ENCODE measurements at places on chromosomes 4 and X.

DNA sequence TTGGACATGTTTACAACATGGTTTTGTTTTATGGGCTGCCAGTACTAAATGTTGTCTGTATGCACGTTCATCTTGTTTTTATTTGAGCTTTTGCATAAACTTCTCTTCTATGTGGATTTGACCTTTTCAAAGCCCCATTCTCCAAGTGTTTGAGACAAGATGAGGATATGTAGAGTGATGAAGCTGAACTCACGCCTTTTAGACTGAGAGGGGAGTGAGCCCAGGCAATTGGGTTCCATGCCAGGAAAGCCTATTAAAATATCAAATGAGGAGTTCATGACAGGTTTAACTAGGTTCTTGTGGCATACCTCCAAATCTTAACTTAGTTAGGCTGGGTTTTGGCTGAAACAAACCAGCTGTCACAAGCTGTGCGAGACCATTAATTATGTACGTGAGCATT lies 170.4 kb upstream of the LDB2 start:
- DNase-seq, result no peak

DNA sequence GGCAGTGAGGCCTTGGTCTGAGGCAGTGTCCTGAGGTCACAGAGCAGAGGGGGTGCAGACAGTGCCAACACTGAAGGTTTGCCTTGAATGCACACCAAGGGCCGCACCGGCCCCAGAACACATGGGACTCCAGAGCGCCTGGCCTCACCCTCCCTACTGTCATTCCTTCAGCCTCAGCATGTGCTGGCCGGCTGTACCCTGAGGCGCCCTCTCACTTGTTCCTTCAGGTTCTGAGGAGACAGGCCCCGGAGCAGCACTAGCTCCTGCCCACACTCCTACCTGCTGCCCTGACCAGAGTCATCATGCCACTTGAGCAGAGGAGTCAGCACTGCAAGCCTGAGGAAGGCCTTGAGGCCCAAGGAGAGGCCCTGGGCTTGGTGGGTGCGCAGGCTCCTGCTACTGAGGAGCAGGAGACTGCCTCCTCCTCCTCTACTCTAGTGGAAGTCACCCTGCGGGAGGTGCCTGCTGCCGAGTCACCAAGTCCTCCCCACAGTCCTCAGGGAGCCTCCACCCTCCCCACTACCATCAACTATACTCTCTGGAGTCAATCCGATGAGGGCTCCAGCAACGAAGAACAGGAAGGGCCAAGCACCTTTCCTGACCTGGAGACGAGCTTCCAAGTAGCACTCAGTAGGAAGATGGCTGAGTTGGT lies 2.4 kb downstream of the MAGEA12 start:
- DNase-seq, result no peak

DNA sequence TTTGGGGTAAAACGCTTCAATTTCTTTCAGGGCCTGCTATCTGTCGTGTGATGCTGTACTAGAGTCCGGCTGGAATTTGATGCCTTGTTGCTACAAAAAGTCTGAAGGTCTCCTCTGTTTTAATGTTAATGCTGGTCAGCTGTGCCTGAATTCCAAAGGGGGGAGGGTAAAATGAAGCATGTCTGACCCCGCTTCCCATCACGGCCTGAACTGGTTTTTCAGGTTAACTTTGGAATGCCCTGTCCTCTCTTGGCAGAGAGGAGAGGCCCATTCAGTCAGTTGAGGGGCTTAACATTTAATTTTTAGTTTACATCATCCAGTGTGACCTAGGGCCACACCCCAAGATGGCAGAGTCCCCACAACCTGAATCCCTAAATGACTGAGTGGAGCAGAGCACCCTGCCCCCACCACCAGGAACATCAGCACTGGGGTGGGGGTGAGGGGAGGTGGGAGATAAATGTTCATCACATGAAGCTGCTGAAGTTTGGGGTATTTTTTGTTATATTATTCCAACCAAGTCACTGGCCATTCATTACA lies 47.9 kb upstream of the GPR78 start:
- DNase-seq, result no peak

DNA sequence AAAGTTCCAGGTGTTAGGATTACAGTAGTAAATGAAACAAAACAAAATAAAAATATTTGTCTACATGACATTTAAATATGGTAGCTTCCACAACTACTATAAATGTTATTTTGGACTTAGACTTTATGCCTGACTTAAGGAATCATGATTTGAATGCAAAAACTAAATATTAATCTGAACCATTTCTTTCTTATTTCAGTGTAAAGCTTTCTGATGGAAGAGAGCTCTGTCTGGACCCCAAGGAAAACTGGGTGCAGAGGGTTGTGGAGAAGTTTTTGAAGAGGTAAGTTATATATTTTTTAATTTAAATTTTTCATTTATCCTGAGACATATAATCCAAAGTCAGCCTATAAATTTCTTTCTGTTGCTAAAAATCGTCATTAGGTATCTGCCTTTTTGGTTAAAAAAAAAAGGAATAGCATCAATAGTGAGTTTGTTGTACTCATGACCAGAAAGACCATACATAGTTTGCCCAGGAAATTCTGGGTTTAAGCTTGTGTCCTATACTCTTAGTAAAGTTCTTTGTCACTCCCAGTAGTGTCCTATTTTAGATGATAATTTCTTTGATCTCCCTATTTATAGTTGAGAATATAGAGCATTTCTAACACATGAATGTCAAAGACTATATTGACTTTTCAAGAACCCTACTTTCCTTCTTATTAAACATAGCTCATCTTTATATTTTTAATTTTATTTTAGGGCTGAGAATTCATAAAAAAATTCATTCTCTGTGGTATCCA lies 1.6 kb downstream of the CXCL8 start:
- DNase-seq, result no peak

DNA sequence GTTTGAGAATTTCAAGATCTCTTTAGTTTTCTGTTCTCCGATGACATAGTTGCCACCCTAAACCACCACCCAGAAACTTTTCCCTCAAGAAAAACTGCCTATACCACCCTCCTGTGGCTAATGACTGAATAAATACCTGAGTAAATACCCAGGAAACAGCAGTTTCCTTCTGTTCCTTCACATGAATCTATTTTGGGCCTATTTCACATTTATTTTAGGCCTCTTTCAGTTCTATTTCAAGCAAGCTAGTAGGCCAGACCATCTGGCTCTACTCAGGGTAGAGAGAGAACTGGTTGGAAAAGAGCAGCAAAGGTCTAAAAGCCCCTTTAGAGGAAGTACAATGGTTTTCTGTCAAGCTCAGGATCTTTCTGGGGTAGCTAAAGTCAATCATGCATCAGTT lies 23.4 kb downstream of the ARHGEF9 start:
- DNase-seq, result no peak

DNA sequence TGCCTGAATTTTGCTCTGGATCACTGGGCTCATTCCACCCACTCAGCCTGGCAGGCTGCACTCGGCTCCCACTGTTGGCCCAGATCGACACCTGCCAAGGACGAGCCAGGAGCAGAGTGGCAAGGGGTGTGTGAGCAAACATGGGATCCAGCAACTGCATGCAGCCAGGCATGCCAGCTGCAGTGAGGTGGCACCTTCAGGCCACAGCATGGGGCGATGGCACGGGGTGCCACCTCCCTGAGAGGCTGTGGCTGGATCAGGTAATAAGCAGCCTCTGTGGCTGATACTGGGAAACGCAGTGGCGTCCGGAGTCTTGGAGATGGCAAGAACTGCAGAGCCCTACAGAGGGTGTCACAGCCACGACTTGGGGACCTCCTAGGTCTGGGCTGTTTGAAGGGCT lies 244.5 kb upstream of the FSTL5 start:
- DNase-seq, result no peak

DNA sequence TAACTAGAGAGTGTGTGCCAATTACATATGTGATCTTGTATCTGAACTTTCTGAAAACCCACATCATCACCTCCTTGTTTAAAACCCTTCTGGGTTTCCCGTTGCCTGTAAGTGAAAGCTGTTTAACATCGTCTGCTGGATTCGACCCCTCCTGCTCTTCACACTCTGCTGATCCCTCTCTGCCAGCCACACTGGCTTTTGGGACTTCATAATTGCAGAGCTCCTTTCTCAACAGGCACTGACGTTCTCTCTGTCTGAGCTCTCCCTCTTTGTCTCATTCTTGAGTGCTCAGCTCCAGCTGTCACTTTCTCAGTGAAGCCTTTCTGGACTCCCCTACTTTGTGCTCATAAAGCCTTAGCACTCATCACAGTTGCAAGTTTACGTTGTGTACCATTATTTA lies 153.9 kb downstream of the CEP135 start:
- DNase-seq, result no peak

DNA sequence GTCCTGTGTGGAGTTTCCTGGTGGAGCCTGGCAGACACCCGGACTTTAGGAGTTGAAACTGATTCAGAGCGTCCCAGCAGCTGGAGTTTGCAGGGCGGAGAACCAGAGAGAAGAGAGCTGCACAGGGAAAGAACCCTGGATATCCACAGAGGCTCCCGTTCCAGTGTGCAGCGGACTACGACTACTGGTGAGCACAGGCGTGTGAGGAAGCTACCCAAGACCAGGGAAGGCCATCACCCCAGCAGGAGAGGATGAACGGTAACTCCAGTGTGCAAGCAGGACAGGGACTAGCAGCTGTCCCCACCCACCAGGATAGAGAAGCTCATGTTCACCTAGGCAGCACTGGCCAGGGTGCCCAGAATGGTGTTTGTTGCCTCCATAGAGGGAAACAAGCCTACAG lies 2.3 kb downstream of the LAGE3 start:
- DNase-seq, result no peak

DNA sequence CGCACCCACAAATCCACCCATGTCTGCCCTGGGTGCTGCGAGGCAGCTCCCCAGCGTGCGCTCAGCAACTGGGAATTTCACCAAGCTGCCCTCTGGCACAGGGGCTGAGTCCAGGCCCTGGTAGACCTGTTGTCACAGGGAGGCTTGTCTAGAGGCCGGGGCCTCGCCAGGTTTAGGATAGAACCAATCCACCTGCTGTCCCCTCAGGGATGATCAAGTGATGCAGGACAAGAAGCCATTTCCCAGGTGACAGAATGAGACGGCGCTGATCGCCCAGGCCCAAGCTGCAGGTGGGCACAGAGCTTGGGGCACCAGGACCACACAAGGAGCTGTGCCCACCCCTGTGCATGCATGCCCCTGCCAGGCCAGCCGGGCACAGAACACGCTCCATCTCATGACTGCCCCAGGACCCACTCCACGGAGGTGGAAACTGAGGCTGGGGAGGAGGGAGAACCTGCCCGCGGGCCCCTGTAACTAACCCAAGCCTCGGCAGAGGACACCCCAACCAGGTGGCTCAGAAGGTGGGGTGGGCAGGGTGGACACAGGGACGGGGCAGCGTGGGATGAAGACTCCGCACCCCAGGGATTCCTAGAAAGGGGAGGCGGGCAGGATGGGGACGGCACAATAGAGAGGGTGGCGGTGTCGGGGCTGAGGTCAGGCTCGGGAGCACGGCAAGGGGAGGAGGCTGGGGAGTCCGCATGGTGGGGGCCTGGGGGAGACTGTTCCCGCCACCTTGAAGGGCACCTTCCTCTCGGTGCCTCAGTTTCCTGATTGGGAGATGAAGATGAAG lies 78.0 kb downstream of the ZFYVE28 start:
- no peak for DNase-seq

DNA sequence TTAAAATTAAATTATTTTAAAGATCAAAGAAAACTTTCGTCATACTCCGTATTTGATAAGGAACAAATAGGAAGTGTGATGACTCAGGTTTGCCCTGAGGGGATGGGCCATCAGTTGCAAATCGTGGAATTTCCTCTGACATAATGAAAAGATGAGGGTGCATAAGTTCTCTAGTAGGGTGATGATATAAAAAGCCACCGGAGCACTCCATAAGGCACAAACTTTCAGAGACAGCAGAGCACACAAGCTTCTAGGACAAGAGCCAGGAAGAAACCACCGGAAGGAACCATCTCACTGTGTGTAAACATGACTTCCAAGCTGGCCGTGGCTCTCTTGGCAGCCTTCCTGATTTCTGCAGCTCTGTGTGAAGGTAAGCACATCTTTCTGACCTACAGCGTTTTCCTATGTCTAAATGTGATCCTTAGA lies at the start of gene CXCL8:
CXCL8 (plus strand) TSS at position 217 of the 426 bp plus-strand sequence; CDS start at position 307, 90 bp downstream.
- DNase-seq, result no peak

- no peak for DNase-seq
Measured at GRCh38 chr4:8221476-8221875, 22.4 kb downstream of the SH3TC1 start.

DNA sequence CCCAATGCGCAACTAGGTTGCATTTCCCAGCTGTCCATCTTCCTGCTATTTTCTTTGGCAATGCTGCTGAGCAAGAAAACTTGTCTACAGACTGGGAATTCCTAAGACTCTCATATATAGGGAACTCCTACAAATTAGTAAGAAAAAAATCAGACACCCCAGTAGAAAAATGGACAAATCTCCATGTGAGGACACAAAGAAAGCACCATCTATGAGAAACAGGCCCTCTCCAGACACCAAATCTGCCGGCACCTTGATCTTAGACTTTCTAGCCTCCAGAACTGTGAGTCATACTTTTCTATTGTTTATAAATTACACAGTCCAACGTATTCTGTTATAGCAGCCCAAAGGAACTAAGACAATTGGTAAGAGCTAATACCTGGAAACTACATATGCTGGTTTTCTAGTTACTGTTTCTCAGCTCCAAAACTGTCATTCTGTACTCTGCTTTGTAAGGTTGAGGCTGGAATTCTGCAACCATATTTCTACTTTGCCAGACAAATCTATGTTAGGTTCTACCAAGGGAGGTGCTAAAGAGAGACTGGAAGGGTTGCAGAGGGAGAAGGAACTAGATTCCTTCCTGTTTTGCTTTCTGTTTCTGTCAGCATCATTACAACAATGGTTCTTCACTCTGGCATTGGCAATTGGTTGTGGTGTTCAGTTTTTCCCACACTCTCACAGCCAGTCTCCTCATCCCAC lies 35.7 kb upstream of the FAM241A start:
- no peak for DNase-seq

GRCh38 chr4:183723561-183724228 lies 64.6 kb downstream of the TRAPPC11 start:
- DNase-seq, result no peak

DNA sequence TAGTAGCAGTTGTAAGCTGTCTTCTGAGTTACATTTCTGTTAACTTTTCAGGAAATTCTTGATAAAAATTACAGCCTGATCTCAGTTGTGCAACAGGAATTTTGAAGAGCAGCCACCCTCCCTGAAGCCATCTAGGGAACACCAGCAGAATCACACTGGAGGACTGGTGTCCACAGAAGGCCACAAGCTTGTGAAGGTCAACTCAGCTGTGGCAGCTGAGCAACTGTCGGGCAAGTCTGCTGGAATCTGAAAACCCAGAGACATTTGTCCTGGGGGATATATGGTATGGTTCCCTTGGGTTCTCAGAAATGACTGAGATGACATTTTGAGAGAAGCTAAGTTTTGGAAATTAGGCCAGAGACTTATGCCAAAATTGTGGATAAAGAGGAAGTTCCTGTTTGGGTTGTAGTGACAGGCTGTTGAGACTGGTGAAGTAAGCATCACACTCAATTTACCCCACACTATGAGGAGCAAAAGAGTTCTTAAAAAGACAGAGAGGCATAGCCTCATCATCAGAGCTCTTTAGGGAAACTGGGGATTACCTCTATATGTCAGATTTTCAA lies 78.1 kb upstream of the TNIP3 start:
- no peak for DNase-seq

GRCh38 chr4:88599714-88600113 lies 7.4 kb downstream of the HERC3 start:
- no peak for DNase-seq
